ENCODE measurements at places on chromosomes 5 and 9. TPM values are rescaled to one million over a fixed set of nuclear protein-coding genes. Genes with fewer than 3 reads are reported as not detected.

- H3K4me3 ChIP-seq = no peak overlapping the region
- no peaks in the 10 kb centered on the region for H3K27me3 ChIP-seq
- H3K36me3 ChIP-seq = no peaks in the 10 kb centered on the region
- H3K4me1 ChIP-seq = peaks cover 20% of the 10 kb centered on the region
- DNase-seq = no peak
These were observed 1045.2 kb downstream of the CDH12 start for GRCh38 chr5:21807953-21808352.

DNA sequence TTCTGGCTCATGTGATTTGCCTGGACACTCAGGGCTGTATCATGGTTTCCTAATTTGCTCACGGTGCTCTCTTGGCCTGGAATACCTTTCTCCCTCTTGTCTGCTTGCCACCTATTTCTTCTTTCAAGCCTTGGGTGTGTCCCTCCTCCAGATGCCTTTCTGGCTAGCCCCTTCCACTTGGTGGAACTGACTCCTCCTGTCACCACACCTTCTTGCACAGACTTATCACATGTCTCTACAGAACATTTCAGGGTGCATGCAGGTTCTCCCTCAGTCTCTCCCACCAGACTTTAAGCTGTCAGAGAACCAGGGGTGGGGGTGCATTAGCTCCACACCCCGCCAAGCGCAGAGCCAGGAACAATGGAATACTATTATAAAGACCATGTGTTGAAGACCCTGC lies 1.9 kb downstream of the TBC1D2 start:
- DNase-seq = no peak
- peak overlapping the region; percentile 6 for H3K27ac ChIP-seq
- H3K4me3 ChIP-seq = peak overlapping the region; percentile 28
- H3K27me3 ChIP-seq = no peaks in the 10 kb centered on the region

DNA sequence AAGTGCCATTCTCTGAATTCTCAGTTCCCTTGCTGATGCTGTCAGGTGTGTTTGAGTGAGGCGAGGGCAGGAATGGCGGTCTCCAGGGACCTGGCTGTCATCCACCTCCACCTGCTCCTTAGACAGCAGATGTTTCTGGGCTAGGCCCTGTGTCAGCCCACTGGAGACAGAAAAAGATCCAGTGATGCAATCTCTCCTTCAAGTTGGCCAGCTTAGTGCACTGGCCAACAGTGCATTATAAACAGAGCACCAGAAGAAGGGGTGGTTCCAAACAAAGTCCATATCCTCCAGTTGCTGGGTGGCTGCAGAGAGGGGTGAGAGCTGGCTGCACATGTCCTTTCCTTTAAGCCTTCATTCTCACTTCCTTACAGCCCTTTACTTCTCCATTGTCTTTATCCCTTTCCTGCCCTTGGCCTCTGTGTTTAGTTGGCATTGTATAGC lies 26.5 kb downstream of the NANS start:
- H3K27me3 ChIP-seq = no peaks in the 10 kb centered on the region
- H3K27ac ChIP-seq = no peak overlapping the region
- peaks cover 3% of the 10 kb centered on the region for H3K4me1 ChIP-seq
- no peak overlapping the region for H3K4me3 ChIP-seq

GRCh38 chr9:37760416-37761161 lies 7.0 kb downstream of the TRMT10B start:
- no peak overlapping the region for H3K4me3 ChIP-seq
- H3K36me3 ChIP-seq = peaks cover 20% of the 10 kb centered on the region
- no peaks in the 10 kb centered on the region for H3K27me3 ChIP-seq
- DNase-seq = no peak
- no peaks in the 10 kb centered on the region for H3K4me1 ChIP-seq

- peaks cover 16% of the 10 kb centered on the region for H3K4me1 ChIP-seq
- H3K4me3 ChIP-seq = peak overlapping the region; percentile 93
- no peak for DNase-seq
- H3K27ac ChIP-seq = peak overlapping the region; percentile 96
- peaks cover 6% of the 10 kb centered on the region for H3K27me3 ChIP-seq
These were observed 670 bp downstream of the CCDC171 start for GRCh38 chr9:15553528-15553898.

GRCh38 chr9:111052791-111053190 lies 14.5 kb upstream of the LPAR1 start:
- no peak overlapping the region for H3K4me3 ChIP-seq
- peaks cover 3% of the 10 kb centered on the region for H3K4me1 ChIP-seq
- H3K27ac ChIP-seq = no peak overlapping the region
- no peaks in the 10 kb centered on the region for H3K36me3 ChIP-seq

OSMR gene
- total RNA-seq = 5.9 TPM

MEIKIN gene
- total RNA-seq = not detected

IFNK gene
- total RNA-seq = not detected

ST6GALNAC4 gene
- 15.8 TPM for total RNA-seq

ADCY2 gene
- total RNA-seq = 0.84 TPM
